Activated CD4-positive, alpha-beta T cell treated with anti-CD3 and anti-CD28 coated beads for 1 hour (primary cell): ENCODE measurements at places on chromosomes 2 and 18.

DNA sequence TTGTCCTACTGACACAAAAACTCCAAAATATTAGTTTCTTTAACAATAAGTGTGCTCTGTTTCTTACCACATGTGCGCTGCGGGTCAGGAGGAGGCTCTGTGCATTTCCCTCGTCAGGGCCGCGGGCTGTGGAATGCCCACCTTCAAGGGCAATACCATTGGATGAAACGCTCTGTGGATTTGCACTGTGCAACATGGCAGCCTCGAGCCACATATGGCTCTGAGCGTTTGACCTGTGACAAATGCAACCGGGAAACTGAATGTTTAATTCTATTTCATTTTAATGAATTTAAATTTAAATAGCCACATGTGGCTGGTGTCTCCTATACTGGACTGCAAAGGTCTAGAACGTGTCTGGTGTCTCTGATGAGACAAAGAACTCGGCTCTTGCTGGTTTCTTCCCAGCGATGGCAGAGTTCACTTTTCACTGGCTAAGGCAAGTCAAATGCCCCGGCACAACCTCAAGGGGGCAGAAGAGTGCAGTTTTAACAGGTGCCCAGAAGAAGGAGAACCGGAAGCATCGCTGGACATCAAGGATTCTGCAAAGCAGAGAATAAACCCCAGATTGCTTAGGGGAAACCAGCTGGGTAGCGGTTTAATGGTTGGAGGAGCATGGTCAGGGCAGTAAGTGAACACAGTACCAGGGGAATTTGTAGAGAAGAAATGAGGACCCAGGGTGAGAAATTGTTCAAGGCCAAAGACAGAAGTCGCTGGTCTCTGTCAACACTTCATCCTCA lies 37.0 kb upstream of the TMEM18 start:
- DNase-seq = no peak

DNA sequence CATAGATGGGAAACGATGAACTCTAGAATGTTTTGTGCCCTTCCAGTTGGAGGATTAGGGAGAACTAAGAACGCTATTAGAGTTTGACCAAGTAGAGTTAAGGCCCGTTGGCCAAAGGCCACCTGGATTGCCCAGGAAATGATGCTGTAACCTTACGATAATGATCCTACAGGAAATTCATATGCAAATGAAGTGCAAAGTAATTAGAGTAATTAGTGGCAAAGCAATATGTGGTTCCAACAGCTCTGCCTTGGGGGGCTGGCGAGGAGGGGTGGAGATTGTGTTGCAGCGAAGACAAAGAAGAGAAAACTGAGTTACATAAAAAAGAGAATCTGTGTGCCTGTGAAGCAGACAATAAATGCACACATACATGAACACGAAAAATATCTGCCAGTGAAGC lies 61.5 kb upstream of the BOD1L2 start:
- no peak for DNase-seq

DNA sequence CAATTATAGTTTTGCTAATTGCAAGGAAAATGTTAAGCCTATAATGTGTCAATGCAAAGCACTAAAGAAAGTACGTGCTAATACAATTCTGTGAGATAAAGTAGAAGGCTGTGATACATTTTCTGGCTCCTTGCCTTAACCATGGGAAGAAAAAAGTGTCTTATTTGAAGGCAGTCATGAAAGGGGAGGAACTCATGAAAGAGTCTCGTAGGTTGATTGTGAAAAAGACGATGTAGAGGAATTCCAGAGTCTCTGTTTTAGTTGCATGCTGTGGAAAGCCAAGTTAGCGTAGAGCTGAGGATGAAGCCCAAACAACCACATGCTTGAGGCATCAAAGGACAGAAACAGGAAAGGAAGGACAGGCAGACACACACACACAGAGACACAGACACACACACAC lies 214.1 kb downstream of the MEIS1 start:
- DNase-seq = no peak

- DNase-seq = no peak
Observed at GRCh38 chr2:241885946-241886643, 16.6 kb downstream of the RTP5 start.

GRCh38 chr2:231294116-231294515 lies 95.7 kb downstream of the ARMC9 start:
- DNase-seq = no peak

DNA sequence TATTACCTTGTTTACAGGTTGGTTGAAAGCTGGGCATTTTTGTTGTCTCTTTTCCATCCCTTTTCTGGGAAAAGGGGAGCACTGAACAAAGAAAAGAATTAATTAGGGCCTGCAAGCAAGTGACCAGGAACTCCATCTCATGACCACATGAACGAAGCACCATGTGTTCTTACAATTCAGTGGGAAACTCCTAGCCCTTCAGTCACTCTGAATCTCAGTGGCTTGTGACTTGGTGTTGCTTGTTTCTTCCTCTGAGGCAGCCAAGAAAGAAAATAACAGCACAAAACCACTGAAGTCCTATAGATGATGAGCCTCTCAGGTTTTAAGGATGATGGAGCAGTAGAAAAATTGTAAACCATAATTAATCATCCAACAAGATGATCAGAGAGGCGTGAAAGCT lies 129.1 kb upstream of the CAB39 start:
- no peak for DNase-seq

GRCh38 chr2:38951766-38952165 lies 62.1 kb downstream of the ARHGEF33 start:
- no peak for DNase-seq

DNA sequence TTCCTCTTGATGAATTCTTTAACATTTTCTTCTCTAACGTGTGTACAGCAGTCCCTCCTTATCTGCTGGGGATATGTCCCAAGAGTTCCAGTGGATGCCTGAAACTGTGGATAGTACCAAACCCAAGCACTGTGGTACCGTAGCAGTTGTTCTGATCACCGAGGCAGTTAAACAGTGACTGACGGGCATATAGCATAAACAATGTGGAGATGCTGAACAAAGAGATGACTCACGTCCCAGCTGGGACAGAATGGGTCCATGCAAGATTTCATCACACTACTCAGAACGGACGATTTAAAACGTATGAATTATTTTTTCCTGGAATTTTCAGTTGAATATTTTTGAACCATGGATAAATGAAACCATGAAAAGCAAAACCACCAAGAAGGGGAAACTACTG lies 54.5 kb upstream of the SPAG16 start:
- DNase-seq = no peak

GRCh38 chr2:40187054-40187453 lies 264.8 kb downstream of the SLC8A1 start:
- DNase-seq = no peak

GRCh38 chr2:159904127-159904958 lies 106.3 kb upstream of the CD302 start:
- DNase-seq = peak; percentile 71

DNA sequence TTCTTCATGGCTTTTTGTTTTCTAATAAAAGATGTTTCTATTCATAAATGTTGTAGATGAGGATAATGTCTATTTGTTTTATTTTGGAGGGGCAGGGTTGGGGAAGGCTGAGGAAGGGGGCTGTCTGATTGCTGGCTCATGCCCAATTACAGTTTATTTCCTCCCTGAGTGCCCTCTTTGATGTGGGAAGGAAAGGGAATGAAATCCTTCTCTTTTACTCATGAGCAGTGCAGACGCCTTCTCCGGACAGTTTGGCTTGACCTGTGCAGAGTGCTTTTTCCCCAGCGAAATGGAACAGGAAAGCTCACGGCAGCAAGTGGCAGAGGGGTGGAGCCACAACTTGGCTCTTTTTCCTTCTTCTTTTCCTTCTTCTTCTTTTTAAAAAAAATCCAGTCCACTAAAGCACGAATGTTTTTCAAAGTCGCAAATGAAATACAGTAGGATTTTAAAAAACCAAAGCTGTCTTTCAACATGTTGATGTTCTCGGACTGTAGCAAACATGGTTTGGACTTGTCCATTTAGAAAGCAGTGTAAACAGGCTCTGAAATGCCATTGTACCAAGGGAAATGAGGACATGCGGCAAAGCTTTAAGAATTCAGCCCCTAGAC lies 34.5 kb downstream of the RAB31 start:
- DNase-seq = no peak

DNA sequence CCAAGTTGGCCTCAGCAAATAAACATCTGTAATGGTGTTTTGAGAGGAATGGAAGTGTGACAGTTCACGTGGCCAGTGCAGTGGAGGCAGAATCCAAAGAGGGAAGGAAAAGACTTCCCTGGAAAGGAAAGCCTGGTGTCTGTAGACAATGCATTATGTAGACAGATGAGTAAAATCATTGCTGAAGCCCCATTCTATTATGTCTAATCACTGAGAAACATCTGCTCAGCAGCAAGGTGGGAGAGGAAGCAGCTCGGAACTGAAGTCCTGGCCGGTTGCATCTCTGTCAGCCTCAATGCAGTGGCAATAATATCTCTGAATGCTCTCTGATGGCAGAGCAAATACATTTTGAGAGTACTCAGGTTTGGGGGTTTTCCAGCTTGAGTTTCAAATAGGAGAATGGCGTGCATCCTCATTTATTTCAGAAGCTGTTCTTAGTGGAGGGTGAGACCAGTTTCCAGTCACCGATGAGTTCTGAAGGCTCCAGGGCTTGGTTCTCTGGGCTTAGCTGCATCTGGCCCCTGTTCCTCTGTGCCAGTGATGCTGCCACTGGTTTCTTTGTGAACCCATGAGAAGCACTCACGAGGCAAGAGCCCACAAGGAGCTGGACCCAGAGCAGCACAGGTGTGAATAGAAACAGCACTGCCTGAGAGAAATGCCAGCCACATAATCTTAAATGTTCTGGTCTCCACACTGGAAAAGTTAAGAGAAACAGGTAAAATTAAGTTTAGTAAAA lies 63.3 kb downstream of the RPIA start:
- DNase-seq = no peak

DNA sequence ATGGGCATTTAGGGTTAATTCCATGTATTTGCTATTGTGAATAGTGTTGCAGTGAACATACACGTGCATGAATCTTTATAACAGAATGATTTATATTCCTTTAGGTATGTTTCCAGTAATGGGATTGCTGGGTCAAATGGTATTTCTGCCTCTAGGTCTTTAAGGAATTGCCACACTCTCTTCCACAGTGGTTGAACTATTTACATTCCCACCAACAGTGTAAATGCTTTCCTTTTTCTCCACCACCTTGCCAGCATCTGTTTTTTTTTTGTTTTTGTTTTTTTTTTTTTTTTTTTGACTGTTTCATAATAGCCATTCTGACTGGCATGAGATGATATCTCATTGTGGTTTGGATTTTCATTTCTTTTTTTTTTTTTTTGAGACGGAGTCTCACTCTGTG lies 62.4 kb downstream of the GTF3C3 start:
- no peak for DNase-seq

DNA sequence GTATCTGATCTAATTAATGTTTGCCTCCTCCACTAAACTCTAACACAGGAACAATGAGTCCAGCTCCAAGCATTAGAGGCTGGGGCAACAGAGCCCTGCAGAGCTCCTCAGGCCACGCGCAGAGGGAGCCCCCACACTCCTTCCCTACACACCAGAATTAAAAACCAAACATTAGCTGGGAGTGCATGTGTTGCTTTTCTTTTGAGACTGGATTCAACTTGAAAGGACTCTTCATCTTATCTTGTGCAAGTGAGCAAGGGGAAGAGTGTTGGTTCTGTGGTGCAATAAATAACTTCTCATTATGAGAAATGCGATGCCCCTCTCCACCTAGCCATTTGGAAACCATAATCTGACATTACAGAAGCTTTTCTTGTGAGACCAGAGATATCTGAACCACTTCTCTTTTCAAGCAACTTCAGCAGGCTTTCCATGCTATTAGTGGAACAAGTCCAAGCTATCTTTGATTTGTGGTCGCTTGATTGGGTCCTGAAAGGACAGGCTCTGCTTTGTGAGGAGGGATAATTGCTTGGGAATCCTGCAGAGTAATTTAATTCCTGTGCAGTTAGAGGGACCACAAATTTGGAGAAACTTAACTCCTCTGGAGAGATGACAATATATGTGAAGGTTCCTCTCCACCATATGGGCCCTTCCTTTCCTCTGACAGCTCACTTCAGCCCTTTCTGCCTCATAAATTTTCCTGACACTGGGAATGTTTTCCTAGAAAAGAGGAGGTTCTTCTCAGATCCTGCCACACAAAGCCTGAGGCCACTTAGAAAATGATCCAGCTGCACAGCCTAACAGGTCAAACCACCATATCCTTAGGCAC lies 112.5 kb downstream of the ATL2 start:
- DNase-seq = no peak

DNA sequence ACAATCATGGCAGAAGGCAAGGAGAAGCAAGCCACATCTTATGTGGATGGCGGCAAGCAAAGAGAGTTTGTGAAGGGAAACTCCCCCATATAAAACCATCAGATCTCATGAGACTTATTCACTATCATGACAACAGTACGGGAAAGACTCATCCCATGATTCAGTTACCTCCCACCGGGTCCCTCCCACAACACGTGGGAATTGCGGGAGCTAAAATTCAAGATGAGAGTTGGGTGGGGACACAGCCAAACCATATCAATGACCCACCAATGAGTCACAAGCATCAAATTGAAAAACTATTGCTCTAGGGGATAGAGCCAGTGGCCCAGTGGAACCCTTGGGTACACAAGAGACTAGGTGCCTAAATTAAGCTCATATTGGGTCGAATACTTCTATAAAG lies 157.4 kb downstream of the FBXO15 start:
- no peak for DNase-seq

DNA sequence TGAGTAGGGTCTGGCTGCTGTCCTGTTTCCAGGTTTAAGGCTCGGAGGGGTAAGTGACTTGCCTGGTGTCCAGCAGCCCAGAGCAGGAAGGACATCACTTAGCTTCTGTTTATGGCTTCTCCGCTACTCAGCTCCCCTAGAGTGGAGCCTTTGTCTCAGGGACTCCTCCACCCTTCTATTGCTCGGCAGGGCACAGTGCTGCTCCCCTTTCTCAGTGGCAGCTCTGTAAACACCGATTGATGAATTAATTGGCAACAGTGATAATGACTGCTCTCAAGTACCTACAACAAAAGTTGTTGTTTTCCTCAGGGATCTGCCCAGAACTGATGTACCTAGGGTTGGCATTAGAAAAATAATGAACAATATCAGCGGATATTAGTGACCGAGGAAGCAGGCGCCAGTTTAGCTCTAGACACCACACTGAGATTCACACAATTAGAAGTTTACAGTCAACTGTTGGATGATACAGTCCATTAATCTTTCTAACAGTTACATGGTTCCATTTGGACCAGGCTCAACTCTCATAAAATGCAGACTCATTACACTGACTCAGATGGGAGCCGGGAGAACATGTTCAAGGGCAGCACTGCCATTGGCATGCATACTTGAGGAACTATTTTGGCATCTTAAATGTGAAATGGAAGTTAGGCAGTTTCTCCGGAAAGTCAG lies 265.7 kb downstream of the MTX2 start:
- no peak for DNase-seq
